ENCODE measurements at places on chromosomes 5 and 9.

- DNase-seq: no peak
These were observed 321.7 kb downstream of the NDUFS4 start for GRCh38 chr5:53882006-53882675.

GRCh38 chr5:142853682-142854081 lies 83.5 kb downstream of the ARHGAP26 start:
- DNase-seq: no peak

DNA sequence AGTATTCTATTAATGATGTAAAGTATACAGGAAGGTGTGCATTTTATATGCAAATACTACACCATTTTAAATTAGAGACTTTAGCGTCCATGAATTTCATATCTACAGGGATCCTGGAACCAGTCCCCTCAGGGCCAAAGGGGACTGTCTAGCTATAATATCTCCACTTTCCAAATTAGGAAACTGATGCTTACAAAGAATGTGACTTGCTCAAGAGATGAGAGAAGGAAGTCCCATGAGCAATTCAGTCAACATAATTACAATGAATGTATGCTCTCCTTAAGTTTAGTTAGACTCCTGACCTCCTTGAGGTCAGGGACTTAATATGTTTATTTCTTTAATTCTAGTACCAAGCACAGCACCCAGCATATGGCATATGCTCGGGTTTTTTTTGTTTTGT lies 23.7 kb downstream of the NIPBL start:
- DNase-seq: no peak

- no peak for DNase-seq
These were observed 184.4 kb upstream of the EFNA5 start for GRCh38 chr5:107855171-107855570.

GRCh38 chr9:137918331-137919094 lies 40.9 kb downstream of the CACNA1B start:
- DNase-seq: no peak

- peak; percentile 14 for DNase-seq
These were observed 939.7 kb downstream of the NR2F1-AS1 start for GRCh38 chr5:92641031-92641962.

DNA sequence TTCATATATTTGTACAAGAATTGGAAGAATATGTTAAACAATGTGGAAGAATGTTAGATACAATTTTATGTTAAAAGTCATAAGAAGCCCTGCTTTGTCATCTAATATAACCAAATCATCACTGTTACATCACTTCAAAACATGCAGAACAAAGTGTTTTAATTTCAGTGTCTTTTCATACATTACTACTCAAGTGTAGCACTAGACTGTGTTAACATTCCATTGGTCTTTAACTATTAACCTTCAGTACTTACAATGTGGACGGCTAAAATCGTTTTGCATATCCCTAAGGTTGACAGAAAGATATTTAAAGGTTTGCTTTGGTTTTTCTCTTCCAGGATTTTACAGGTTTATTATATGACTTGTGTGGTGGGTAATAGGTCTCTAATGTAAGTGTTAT lies 50.9 kb downstream of the VCAN start:
- DNase-seq: no peak

- DNase-seq: no peak
These were observed 69.3 kb downstream of the OLFM1 start for GRCh38 chr9:135156525-135157510.

- DNase-seq: no peak
These were observed 89.0 kb downstream of the ANKH start for GRCh38 chr5:14782591-14782990.

DNA sequence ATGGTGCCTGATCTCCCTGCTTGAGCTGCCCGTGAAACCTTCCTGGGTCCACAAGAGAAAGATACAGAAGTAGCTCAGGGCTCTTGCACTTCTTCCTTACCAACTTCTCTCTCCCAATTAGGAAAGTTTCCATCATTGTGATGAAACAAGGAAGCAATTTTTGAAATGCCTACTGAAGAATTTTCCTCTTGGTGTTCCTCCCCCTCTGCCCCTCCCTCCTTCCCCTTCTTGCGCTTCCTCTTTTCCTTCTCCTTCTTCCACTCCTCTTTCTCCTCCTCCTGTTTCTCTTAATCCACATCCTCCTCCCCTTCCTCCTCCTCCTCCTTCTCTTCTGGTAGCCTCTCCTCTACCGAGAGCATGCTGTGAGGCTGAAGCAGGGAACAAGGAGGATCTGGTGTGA lies 36.3 kb upstream of the OTULINL start:
- DNase-seq: no peak

DNA sequence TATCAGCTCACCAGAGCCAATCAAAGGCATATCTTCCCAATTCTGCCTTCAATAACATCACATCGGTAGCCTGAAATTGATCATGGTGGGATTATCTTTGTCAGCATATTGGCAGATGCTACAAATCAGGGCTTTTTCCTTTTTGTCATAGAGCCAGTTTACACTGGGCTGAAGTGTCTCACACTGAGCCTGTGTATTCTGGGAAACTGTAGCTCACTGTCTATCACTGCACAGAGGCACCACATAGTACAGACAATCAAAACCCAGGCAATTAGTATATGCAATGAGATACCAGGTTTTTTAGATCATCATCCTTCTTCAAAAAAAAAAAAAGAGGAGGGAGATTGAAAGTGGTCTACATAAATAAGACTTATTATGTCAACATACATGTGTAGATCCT lies 46.6 kb downstream of the ADAM19 start:
- DNase-seq: no peak

GRCh38 chr5:78360924-78361630 lies 660 bp downstream of the SCAMP1 start:
- peak; percentile 23 for DNase-seq

GRCh38 chr9:93154293-93154903 lies 20.3 kb upstream of the NINJ1 start:
- DNase-seq: no peak

- DNase-seq: no peak
These were observed 154.5 kb downstream of the DROSHA start for GRCh38 chr5:31377274-31377946.

- DNase-seq: no peak
These were observed 602.2 kb downstream of the BNC2 start for GRCh38 chr9:16268067-16268881.

DNA sequence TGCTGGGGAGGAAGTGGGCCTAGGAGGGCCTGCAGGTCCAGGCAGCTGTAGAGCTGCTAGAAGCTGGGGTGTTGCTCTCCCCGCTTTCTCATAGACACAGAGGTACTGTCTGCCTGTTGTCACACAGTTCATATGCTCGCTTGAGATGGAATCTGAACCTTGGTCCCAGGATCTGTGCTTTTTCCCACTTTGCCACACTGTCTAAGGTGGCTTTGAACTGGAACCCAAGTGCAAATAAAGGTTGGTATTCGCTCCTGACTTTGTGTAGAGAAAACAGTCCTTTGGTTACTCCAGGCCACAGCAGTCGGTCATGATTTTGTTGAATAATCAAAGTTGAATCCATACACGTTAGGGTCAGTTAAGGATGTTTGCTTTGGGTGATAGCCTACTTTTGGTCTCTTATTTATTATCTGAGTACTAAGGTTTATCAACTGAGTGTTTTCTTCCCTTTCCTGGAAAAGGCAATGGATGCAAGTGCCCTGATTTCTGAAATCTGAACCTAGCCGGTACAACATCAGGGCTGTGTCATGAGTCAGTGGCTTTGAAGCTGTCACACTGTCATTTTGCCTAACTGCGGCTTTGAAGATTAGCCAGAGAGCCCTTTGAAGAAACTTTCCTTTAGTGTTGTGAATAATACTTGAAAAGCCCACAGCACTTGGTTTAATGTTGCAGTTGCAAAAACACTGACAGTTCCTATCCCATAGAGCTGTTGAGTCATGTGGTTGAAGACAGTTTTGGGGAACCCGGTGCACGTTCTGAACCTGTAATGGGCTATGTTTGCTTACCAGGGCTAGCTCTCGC lies 41.3 kb downstream of the HABP4 start:
- DNase-seq: no peak

GRCh38 chr9:13688223-13688989 lies 408.9 kb upstream of the MPDZ start:
- DNase-seq: no peak

GRCh38 chr5:50744776-50745175 lies 78.3 kb downstream of the PARP8 start:
- peak; percentile 40 for DNase-seq

- DNase-seq: no peak
These were observed 286.9 kb upstream of the ATP10B start for GRCh38 chr5:161138751-161139455.

DNA sequence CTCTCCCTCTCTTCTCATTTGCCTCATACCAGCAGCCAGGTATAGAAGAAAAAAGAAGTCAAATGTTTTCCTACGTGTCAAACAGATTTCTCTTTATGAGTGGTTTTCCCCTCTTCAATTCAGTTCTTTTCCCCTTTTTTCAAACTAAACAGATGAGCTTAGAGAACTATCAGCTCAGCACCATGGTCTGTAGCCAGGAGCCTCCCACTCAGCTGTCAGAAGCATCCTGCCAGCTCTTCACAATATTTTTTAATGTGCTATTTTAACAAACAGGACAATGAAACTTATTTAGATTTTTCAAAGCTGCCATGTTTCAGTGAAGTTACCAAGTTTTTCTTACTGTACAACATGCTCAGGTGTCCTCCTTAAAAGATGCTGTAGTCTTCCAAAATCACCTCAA lies 63.5 kb downstream of the CMYA5 start:
- DNase-seq: no peak

- DNase-seq: no peak
These were observed 148.3 kb upstream of the NTRK2 start for GRCh38 chr9:84521208-84521607.

DNA sequence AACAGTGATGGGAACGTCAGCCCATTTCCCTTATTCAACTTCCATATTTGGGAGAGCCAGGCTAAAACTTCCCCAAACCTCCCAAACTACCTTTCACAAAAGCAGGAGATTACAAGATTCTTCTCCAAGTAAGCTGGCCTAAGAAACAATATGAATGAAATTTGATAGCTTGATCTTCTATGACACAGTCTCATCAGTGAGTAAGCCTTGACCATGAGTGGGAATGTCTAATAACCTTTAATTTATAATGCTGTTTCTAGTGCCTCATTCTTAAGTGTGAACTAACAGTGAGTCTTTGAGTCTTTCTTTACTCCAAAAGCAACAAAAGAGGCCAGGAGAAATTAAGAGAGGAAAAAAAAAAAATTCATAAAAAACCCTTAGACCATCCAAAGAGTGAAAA lies 1379.9 kb downstream of the EFNA5 start:
- no peak for DNase-seq

- no peak for DNase-seq
These were observed 1186.6 kb upstream of the SEMA6A start for GRCh38 chr5:117761186-117761585.

GRCh38 chr5:75089137-75089536 lies 36.8 kb upstream of the GCNT4 start:
- DNase-seq: no peak

DNA sequence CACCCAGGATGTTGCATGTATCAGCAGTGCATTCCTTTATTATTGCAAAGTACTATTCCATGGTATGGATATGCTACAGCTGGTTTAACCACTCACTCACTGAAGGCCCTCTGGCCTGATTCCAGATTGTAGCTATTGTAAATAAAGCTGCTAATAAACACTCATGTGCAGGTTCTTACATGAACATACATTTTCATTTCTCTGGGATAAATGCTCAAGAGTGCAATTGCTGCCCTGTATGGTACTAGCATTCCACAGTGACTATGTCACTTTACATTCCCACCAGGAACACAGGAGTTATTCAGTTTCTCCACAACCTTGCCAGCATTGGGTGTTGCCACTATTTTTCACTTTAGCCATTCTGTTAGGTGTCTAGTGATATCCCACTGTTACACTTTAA lies 267.6 kb downstream of the SPOCK1 start:
- DNase-seq: peak; percentile 78

DNA sequence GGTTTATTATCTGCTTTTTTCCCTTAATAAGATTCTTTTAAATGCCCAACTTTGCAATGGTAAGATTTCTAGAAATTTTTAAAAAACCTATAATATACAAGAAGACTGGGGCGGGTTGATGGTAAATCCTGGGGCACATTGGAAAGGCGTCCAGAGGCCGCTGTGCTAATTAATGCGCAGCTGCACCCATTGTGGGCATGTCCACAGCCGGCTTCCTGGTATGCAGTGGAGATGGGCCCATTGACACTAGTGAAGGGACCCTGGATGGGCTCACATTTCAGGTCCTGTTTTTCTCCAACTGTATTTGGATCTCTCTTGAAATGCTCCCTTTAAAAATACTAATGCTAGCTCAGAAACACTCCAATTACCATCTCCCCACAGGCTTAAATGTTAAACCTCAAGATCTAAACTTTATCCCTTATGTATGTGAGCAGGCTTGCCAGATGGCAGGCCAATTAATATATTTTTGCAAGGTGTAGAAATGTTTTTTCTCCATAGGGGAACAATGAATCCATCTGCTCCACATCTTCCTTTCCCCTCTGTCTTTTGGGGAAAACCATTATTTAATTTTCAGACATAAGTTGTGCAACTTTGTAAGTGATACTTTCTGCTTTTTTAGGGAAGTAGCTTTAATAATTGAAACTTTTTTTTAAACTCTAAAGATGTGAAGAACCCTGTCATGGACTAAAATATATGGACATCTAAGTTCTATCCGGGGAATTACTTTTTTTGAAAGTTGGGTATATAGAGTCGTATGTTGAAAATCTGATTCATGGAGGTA lies 177.3 kb downstream of the CD180 start:
- DNase-seq: no peak

GRCh38 chr5:107565791-107566767 lies 104.7 kb downstream of the EFNA5 start:
- DNase-seq: no peak

DNA sequence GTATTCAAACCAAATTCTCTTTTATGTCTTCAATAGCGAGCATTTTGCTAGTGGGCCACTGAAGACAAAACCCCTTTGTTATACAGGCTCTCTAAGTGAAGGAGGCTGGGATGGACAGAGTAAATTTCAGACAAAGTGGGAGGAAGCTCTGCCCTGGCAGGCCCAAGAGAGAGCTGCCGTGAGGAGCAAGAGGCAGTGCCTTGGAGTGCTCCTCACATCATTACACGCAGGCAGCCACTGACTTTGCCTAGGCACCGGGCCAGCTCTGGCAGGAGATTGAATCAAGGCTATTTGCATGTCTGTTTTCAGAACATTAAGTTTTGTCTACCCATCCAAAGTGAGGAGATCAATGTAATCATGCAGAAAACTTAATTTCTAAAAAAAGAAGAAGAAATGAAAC lies 167.7 kb downstream of the CCDC192 start:
- DNase-seq: no peak

GRCh38 chr5:155085282-155085989 lies 71.9 kb downstream of the KIF4B start:
- no peak for DNase-seq

GRCh38 chr5:74201334-74202081 lies 439.0 kb downstream of the ENC1 start:
- DNase-seq: peak; percentile 40

- no peak for DNase-seq
These were observed 529.6 kb downstream of the PSAT1 start for GRCh38 chr9:78826527-78826926.

- DNase-seq: no peak
These were observed 171.5 kb upstream of the ATP10B start for GRCh38 chr5:161023551-161023950.

- no peak for DNase-seq
These were observed 42.9 kb downstream of the DBH start for GRCh38 chr9:133679056-133679455.

- peak; percentile 49 for DNase-seq
These were observed 313.2 kb downstream of the SLIT3 start for GRCh38 chr5:168987543-168988300.
